ENCODE measurements at places on chromosomes 6 and 20.

DNA sequence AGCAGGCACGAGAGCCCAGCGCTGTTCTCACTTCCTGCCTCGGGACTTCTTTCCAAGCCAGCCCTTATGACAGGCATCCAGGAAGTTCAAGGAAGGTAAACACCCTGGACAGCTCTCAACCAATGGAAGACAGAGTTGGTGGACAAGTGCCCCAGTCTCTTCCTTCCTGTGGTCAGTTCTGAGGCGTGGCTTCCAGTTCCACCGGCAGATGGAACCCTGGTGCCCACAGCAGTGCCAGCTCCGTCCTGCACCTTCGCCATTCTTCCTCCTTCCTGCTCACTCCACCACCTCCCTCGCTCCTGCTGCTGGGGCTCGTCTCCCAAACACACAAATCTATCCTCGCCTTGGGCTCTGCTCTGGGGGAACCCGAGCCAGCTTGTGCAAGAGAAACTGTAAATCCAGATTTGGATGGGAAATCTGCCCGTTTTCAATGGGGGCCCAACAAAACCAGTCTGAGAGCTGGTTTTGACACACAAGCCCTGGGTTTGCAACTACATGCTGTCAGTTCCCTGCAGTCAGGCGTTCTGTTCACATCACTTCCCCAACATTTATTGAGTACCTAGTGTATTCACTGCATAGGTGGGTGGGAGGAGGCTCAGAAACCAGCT lies 162.7 kb downstream of the GRM4 start:
- no peak for DNase-seq

DNA sequence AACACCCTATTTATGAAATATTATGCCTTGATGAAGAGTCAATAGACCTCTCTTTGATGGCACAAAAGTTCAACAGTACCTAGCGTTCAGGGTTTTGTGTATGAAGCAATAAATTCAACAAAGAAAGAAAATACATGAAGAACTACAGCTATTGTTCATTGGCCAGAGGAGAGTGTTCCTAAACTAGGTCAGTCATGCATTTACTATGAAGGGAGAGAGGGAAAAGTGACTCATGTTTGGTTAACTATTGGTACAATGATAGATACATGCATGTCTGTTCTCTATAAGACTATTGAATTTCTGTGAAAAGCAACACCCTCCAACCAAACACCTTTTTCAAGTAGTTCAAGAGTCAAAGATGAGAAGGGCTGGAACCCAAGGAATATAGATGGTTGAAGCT lies 50.7 kb downstream of the CLIC5 start:
- DNase-seq: no peak

GRCh38 chr20:23225407-23226060 lies 125.1 kb upstream of the NXT1 start:
- no peak for DNase-seq

GRCh38 chr6:165519316-165519715 lies 143.7 kb downstream of the PDE10A start:
- no peak for DNase-seq

DNA sequence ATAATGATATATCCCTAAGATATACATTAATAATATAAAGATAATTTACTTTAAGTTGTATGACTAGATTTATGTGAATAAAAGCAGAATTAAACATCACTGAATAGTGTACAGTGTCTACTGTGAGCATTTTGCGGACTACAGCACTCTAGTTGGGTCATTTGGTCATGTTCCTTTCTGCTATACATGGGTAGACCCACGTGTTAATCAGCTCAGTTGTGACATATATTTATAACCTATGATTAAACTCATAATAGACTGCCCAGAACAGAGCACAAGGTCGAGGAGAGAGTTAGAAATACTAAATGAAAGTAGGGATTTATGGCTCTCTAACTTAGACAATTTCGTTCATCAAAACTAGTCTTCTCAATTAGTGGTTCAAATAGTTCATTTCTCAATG lies 852.7 kb downstream of the EPHA7 start:
- no peak for DNase-seq

DNA sequence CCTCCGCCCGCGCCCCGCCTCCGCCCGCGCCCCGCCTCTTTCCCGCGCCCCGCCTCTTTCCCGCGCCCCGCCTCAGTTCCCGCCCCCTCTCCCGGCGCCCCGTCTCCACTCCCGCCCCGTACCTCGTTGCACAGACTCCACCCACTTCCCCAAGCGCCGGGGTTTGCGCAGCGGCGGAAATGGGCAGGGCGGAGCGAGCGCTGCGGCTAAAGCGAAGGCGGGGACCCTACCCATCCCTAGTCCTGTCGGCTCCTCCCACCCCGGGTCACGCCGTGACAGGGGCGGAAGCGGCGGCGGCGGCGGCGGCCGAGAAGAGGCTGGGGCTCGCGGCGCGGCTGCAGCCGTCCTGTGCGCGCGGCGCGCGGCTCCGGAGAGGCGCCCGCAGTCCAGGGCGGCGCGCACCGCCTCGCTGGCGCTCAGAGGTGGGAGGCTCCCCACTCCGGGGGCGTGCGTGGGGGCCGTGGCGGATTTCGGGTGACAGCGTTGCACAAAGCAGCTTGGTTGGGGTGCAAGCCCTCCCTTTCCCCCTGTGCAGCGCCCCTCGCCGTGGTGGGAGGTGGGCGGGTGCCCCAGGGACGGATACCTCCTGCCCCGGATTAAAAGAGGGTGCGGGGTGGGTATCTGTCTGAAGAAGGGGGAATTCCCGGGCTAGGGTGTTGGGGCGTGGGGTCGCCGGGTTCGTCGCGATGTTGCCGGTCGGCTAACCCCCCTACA lies at the start of gene KDM1B:
TSS of gene KDM1B (plus strand) at position 273 of the 714 bp plus-strand sequence. CDS start 4,474 bp downstream, outside the sequence.
- peak; percentile 98 for DNase-seq

GRCh38 chr20:43911066-43911465 lies 3.6 kb upstream of the TOX2 start:
- DNase-seq: no peak

- DNase-seq: no peak
These were observed 38.6 kb downstream of the ATXN1 start for GRCh38 chr6:16722630-16723029.

Measured in stimulated activated CD4-positive, alpha-beta T cell treated with anti-CD3 and anti-CD28 coated beads, Interleukin-12 subunit alpha, Interleukin-12 subunit beta, amount 100 ng/mL, for 48 hours (primary cell).